ENCODE measurements at places on chromosomes 7 and 10.

- no peak for DNase-seq
Observed at GRCh38 chr10:132666705-132667341, 119.1 kb downstream of the NKX6-2 start.

DNA sequence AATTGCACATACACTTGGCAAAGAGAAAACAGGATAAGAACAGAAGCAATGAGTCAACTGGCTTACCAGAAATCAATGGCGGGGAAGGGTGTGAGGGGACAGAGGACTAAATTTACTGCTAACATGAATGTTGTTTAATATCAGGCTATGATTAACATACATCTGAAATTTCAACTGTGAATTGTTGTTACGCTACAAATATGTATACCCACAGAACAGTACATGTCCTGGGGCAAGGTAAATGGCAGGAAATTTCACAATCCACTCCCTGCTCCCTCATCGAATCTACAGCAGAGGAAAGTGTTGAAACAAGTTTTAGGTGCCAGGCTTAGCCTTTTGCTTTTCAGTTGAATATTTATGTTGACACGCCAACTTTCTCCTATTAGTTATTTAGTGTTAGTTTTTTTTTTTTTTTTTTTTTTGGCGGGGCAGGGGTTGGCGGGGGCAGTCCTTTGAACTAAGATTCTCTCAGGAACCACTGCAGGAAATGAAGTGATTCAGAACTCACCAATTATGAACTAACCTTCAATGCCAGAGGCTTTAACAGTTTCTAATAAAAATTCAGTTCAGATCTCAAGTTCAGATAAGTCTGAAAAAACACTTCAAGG, 99.0 kb downstream of the UBE2H start:
- no peak for DNase-seq

GRCh38 chr10:23094786-23095403, 484 bp upstream of the MSRB2 start:
- no peak for DNase-seq

DNA sequence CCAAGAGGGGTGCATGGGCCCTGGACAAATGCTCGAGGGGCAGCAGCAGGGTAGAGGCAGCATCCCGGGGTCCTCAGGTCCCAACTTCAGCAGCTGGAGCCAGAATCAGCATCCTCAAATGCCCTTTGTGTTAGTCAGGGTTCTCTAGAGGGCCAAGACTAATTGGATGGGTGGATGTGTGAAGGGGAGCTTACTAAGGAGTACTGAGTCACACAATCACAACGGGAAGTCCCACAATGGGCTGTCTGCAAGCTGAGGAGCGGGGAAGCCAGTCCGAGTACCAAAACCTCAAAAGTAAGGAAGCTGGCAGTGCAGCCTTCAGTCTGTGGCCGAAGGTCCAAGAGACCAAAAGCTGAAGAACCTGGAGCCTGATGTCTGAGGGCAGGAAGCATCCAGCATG, 162.9 kb upstream of the TCERG1L start:
- DNase-seq, result no peak

DNA sequence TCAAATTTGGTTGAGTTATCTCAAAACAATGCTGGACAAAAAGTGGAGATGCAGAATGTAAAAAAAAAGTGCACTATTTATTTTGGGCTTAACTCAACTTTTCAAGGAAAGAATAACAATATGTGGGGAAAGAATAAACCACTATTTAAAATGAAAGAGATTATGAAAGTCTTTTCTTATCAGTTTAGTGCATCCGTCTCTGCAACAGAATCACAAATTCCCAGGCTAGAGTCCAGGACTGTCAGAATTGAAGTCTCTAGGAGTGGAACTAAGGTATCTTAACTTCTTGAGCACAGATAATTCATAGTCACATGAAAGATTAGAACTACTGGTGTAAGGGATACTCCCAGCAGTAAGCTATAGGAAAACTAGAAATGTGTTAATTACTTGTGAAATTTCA, 1200.3 kb upstream of the LRRN3 start:
- no peak for DNase-seq

DNA sequence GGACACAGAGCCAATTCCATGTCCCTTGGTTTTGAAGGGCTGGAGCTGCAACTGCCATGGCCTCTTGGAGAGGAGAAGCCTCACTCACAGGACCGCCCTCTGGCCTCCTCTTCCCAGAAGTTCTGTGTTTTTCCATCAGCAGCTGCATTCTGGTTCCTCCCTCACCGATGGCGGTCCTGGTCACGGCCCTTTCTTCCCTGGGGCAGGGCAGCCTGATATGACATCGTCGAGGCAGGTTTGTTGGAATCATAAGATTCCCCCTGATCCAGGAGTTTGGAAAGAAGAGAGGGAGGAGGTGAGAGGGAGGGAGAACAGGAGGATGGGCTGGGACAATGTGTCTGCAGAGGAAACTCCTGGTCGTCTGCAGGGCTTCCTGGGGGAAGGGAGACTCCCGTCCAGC, 82.7 kb upstream of the PDZD8 start:
- DNase-seq, result no peak

DNA sequence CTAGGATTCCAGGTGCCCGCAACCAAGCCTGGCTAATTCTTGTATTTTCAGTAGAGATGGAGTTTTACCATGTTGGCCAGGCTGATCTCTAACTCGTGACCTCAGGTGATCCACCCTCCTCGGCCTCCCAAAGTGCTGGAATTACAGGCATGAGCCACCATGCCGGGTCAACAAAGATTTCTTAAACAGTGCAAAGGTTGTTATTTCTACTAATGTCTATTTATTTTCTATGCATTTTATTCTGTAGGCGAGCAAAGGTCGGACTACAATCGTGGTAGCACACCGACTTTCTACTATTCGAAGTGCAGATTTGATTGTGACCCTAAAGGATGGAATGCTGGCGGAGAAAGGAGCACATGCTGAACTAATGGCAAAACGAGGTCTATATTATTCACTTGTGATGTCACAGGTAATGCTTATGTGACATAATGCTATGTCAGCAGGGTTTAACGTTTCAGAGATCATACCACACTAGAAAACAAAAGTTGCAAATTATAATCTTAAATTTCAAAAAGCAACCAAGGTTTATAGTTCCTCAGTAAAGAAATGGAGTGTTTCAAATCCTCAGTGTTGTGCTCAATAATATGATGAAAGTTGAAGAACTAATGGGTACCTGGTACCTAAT, 65.9 kb downstream of the ABCB5 start:
- DNase-seq, result no peak

GRCh38 chr7:98137826-98138151, 31.1 kb downstream of the LMTK2 start:
- no peak for DNase-seq

DNA sequence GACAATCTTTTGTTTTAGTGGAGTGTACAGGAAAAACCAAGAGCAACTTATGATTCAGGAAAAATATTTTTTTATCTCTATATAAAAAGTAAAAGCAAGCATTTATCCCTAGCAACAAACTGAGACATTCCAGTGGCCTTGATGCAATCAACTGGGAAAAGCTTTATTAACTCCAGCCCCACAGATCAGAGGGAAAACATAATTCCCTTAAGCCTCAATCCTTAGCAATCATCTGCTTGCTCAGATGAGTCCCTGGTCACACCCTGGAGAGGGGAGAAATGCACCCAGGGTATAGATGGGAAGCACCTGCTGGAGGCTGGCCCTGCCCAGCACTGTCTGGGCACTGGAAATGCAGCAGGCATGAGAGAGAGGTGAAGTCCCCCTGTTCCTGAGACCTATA, 636.6 kb downstream of the TNS3 start:
- no peak for DNase-seq

GRCh38 chr7:44461387-44461786, 29.1 kb downstream of the NUDCD3 start:
- DNase-seq, result no peak

DNA sequence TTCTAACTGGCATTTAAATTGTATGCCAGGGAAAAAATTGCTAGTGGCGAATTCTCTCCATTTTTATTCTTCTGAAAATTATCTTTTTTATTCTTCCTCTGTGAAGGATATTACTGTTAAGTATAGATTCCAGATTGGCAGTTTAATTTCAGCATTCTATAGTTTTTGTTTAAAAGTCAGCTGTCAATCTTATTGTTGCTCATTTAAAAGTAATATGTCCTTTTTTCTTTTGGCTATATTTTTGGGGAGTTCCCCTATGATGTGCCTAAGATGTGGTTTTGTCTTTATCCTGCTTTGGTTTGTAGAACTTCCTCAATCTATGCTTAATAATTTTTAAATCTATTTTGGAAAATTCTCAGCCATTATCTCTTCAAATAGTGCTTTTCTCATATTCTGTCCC, 135.9 kb downstream of the ARHGAP12 start:
- no peak for DNase-seq

GRCh38 chr10:106566873-106567272, 597.6 kb downstream of the SORCS1 start:
- no peak for DNase-seq

DNA sequence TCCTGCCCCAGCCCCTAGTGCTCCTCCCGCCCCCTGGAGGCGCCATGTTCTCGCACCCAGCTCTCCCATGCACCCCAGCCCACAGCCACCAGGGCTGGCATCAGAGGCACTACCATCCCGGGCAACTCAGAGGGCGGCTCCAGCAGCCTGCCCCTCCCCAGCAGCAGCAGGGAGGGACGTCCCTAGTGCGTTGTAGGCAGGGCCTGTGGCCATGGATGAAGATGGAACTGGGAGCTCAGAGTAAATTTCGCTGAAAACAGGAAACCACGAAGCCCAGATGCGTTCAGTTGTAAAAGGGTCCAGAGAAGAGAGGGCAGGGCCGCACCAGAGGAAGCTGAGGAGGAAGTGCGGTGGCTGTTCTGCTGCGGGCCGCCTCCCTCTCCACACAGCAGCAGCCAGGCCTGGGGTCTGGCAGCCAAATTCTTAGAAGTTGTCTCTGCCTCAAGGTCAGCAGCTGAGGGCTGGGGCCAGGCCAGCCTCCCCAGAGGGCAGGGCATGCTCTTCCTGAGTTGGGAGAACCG, 24.6 kb downstream of the VSIR start:
- no peak for DNase-seq

- DNase-seq, result peak; percentile 47
Observed at GRCh38 chr7:137879357-137880158, 32.8 kb upstream of the DGKI start.

- no peak for DNase-seq
Observed at GRCh38 chr7:136312592-136312991, 335.4 kb upstream of the MTPN start.

- no peak for DNase-seq
Observed at GRCh38 chr7:120654241-120654640, 203.7 kb downstream of the TSPAN12 start.

DNA sequence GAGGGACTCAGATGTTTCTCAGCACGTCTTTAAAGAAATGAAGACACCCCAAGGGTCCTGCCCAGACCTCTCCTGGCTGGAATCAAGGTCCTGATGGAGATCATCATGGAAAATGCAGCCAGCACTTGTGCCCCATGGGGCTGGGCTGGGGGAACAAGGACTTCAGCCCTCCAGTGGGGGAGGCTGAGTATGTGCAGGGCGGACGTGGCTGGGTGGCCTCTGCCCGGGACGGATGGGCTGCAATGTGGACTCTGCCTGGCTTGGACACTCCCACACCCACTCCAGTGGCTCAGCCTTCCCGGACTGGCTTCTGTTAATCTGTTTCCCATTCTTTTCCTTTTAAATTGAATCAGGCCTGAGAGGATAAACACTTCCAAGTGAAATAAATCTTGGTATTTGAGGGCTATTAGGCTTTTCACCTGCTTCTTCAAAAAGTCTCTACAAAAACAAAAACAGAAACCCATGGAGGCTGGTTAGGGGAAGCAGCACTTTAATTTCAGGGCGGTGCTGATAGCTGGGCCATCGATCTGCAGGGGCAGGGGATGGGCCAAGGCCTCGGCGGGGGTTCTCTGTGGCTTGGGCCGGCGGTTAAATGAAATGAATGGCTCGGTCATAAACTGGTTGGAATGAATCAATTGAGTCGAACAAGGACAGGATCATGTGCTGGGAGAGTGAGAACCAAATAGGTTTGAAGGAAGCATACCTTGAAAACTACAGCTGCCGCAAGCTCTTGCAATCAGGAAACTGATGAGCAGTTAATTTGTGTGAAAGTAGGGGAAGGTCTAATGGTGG, 51.4 kb downstream of the ADARB2 start:
- DNase-seq, result no peak

- no peak for DNase-seq
Observed at GRCh38 chr7:16669581-16669980, 23.6 kb downstream of the BZW2 start.

DNA sequence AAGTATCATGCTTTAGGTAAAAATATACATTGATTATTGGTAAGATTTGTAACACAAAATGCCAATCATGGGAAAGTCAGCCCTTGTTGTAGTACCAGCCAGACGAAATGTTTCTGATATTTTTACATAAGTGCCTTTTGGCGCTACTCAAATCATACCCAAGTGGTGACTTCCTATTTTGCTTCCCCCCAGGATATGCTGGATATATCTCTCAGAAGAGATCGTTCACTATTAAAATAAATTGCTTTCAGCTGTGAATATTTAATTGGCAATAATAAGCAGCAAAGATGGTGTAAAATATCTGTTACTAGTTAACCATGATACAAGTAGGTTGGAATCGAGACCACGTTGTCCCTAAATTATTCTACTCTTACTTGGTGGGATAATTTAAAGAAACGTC, 909.2 kb upstream of the LRRN3 start:
- DNase-seq, result no peak

GRCh38 chr10:110556969-110557601, 10.4 kb upstream of the SMC3 start:
- DNase-seq, result no peak

DNA sequence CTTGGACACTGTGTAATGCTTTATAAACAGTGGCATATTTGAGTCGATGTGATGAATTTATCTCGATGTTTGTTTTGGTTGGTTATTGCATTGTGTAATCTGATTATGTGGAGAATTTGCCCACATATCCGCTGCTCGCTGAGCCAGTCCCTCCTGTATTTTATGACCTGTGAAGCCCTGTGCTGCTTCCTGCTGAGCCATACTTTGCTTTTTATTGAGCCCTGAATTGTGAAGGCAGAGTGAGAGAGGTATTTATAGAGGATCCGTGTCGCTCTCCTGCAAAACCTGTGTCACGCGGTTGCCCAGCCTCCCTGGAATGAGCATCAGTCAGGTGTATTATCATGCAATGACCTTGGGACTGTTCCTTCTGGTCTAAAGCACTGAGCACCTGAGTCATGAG, 253.7 kb downstream of the ARHGAP21 start:
- DNase-seq, result no peak

DNA sequence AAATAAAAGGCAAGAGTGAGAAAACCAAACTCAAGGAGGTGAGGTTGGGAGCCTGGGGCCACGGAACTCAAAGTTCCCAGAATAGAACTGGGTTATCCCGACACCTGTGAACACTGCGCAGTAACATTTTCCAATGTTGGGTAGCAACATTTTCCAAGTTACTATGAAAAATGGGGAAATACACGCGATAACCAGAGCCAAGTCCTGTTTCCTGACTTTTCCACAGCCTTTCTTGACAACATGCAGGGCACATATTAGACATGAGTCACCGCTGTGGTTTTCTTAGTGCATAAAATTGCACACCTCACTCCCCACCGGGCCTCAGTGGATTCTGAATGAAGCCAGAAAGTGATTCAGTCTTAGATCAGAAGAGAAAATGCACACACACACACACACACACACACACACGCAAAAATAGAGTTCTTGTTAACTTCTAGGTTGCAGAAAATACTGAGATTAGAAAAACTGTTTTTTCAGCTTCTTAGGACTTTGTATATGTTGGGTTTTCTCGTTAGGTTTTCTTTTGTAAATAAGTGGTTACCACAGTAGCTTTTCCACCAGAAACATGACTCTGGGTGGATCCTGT, 70.0 kb downstream of the CAMK1D start:
- no peak for DNase-seq
